Uterine smooth muscle cell (primary cell): ENCODE measurements at places on chromosomes 12 and 14. TPM values are rescaled to one million over a fixed set of nuclear protein-coding genes. Genes with fewer than 3 reads are reported as not detected.

TMBIM6 gene
- total RNA-seq = 361 and 382 TPM in 2 replicates

RIN3 gene
- total RNA-seq = 5.1 and 5.6 TPM in 2 replicates

MSRB3 gene
- 30.4 and 44.0 TPM in 2 replicates for total RNA-seq

LMNTD1 gene
- 1.9 and 3.1 TPM in 2 replicates for total RNA-seq

MORN3 gene
- total RNA-seq = 0.55 and 0.62 TPM in 2 replicates

EIF2S1 gene
- 179 and 369 TPM in 2 replicates for total RNA-seq

TAS2R20 gene
- 3.9 and 5.8 TPM in 2 replicates for total RNA-seq

ETFRF1 gene
- total RNA-seq = 15.8 and 18.7 TPM in 2 replicates
